ENCODE measurements at places on chromosomes 4 and X. TPM values are rescaled to one million over a fixed set of nuclear protein-coding genes. Genes with fewer than 3 reads are reported as not detected.

Gene GRK4
- total RNA-seq: 8.8 TPM

Gene GPR34
- total RNA-seq: 6.4 TPM

Gene UGT2A1
- not detected for total RNA-seq

Gene USP17L20
- not detected for total RNA-seq

Gene PDE5A
- total RNA-seq: 6.5 TPM

Gene GPC4
- 8.9 TPM for total RNA-seq

Gene NDNF
- total RNA-seq: 8.1 TPM

Gene GPR82
- total RNA-seq: 0.08 TPM

DNA sequence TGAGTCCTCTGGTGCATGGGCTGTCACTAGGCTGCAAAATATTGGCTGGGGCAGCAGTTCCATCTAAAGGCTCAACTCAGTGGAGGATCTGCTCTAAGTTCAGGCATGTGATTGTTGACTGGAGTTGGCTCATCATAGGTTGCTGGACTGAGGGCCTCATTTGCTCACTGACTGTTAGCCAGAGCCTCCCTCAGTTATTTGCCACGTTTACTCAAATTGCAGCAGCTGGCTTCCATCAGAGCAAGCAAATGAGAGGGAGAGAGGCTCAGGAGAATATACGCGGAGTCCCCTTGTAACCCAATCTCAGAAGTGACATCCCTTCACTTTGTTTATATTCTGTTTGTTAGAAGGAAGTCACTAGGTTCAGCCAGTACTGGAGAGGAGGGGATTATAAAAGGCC is 54.1 kb downstream of the BMP3 start:
- DNase-seq: no peak

GRCh38 chr4:907691-908425 is 24.3 kb downstream of the GAK start:
- DNase-seq: no peak

- DNase-seq: no peak
These were observed 85.5 kb downstream of the PSAPL1 start for GRCh38 chr4:7348946-7349900.

- DNase-seq: no peak
These were observed 91.3 kb downstream of the NHSL2 start for GRCh38 chrX:72001906-72002305.

- no peak for DNase-seq
These were observed 146.2 kb upstream of the SH3RF1 start for GRCh38 chr4:169416997-169417396.

GRCh38 chr4:177266506-177266905 is 43.2 kb upstream of the NEIL3 start:
- DNase-seq: no peak

DNA sequence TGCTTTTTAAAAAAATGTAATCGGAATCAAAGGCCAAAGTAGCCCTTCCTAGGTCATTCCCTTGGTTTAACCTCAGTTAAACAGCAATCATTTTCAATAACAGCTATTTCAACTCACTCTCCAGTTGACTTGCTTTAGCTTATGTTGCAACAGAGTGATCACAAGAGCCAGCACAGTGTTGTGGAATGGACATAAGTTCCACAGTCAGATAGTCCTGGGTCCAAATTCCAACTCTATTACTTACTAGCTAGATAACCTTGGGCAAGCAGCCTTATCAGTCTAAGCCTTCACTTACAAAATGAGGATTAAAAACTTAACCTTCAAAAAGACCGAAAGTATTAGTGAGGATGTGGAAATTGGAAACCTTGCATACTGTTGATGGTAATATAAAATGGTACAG is 9.2 kb upstream of the GPC3 start:
- no peak for DNase-seq

DNA sequence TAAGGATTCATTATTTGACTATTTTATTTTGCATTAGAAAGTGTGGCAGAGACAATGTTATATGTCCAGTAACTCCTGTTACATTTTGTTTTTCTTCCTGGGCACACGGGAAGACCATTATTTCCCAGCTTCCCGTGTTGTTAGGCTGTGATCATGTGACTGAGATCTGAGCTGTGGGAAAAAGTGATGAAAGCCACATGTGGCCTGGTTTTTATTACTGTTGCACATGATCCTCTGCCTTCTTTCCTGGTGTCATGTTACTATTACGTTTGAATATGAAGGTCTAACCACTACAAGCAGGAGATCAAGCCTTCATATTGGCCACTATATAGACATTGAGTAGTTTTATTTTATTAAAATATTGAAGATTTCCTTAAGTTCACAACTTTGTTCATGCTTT is 28.2 kb upstream of the MID1 start:
- DNase-seq: no peak

DNA sequence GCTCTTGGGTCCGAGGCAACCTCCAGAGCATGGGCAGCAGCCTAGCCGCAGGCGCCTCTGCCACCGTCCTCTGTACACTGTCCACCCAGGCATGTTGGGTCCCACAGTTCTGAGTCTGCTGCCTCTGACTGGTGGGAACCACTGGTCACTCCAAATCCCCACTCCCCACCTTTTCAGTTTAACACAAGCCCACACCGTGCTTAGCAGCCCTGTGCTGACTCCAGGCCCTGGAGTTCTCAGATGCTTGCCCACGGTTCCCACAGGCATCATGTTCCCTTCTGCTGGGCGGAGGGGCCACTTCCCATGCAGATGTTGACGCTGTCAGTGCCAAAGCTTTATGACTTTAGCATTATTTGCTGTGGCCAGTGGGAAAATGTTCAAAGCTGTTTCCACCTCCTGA is 104.5 kb downstream of the SCD5 start:
- no peak for DNase-seq

GRCh38 chr4:125225806-125226205 is 88.9 kb upstream of the FAT4 start:
- no peak for DNase-seq

DNA sequence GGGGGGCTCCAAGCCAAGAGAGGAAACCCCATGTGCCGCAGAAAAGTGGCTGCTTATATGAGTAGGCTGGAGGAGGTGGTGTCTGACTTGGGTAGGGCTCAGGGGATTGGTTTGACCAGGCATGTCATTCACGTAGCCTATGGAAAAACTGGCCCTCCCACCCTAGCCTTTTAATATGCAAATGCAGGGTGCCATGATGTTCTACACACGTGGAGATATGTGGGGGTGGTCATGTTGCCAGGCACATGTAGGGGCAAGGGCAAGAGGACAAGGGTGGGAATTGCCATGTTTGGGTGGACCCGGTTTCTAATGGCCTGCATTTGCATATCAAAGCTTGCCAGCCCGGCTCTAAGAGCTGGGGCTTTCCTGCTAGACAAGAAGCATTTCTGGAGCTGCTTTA is 86.9 kb upstream of the SHISA3 start:
- no peak for DNase-seq

GRCh38 chr4:20576861-20577260 is 123.4 kb upstream of the PACRGL start:
- DNase-seq: no peak

DNA sequence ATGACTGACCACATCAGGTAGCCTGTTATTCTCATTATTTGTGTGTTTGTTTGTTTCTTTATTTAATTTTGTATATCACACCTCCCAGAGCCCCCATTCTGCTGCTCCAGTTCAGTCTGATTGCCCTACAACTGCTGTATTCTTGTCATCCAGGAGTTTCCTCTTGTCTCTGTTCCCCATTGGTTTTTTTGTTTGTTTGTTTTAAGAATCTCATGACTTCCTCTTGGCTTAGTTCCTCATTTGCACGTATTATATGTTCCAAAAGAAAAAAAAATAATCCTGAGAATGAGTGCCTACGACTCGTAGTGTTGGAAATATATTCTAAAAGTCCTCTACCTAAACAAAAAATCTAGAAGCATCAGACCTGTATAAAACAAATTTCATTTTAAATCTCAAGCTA is 142.3 kb upstream of the SLIT2 start:
- DNase-seq: no peak

- DNase-seq: no peak
These were observed 15.3 kb downstream of the ADAMTS3 start for GRCh38 chr4:72553540-72554337.

DNA sequence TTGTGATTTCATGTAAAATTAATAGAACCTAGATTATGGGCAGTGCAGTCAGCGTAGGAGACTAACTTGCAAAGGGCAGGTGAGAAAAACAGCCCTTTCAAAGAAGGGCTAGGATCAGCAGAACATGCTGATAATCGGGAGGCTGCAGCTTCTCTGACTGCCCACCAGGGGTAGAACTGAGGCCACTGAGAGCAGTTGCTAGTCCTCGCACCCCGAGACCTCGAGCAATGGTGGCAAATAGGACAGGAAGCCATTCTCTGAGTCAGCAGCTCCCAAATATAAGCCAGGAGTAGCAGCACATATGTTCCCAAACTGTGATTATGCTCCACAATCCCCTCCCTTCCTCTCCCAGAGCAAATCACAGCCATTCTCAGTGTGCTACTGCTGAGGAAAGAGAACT is 186.5 kb downstream of the MSL3 start:
- DNase-seq: no peak

- no peak for DNase-seq
These were observed 253.3 kb upstream of the MAGEB2 start for GRCh38 chrX:29962061-29962460.

- DNase-seq: no peak
These were observed 73.5 kb downstream of the WDR19 start for GRCh38 chr4:39255871-39256270.

- no peak for DNase-seq
These were observed 148.8 kb downstream of the INPP4B start for GRCh38 chr4:142697320-142697719.

DNA sequence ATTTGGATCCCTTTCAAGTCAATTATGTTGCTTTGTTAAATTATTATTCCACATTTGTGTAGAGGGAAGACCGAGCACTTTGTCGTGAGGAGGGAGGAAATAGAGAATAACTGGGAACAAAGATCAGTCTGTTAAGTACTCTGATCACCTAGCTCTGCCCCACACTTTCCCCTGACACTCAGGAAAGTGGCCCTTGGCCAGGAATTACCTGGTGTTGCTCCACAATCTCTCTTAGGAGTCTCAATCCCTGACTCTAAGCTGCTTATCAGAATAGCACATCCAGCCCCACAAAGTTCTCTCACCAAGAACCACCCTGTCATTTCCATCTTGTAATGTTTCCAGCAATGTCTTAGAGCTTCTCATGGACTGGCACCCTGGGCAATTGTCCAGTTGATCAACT is 83.8 kb upstream of the BMPR1B start:
- no peak for DNase-seq

DNA sequence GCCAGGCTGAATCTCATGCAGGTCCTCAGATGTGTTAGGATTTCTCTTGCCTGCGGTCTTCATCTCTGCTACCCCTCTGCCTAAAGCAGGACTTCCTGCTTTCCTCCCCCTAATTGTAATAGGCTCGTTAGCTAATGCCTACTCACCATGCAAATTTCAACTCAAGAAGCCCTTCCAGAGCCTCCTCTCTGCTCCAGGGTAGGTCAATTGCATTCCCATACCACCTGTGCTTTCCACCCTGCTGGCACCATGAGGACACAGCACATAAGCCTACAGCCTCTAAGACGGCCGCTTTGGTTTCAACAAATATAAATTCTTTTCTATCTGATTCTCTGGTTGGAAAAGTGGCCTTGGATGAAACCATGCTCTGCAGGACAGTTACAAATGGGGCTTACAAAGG is 93.9 kb downstream of the QDPR start:
- no peak for DNase-seq

DNA sequence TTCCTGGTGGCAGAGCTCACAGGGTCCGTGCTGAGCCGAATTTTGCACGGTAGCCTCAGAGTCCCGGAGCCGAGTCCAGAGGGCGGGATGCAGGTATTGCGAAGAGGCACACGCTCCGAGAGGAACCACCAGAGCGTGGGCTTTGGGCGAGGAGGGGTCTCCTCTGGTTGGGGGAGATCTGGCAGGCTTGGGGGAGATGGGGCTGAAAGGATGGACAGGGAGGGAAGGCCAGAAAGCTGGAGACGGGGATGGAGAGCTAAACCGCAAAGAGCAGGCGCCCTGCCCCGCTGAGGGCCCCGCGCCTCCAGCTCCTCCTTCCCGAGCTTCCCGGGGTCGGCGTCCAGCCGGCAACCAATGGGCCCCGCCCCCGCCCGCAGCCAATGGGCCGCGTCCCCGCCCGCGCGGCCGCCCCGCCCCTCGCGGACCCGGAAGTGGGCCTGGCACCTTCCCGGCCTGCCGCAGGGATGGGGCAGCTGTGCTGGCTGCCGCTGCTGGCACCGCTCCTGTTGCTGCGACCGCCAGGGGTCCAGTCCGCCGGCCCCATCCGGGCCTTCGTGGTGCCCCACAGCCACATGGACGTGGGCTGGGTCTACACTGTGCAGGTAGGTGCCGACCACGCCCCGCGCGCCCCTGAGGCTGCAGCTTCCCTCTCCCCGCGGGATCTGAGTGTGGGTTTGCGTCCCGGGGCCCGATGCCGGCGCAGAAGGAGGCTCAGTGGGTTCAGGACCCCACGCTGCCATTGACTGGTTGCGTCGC is at the start of gene MAN2B2:
MAN2B2 (plus strand) TSS at position 443 of the 756 bp plus-strand sequence; CDS start at position 465, 22 bp downstream.
- DNase-seq: peak; percentile 94

DNA sequence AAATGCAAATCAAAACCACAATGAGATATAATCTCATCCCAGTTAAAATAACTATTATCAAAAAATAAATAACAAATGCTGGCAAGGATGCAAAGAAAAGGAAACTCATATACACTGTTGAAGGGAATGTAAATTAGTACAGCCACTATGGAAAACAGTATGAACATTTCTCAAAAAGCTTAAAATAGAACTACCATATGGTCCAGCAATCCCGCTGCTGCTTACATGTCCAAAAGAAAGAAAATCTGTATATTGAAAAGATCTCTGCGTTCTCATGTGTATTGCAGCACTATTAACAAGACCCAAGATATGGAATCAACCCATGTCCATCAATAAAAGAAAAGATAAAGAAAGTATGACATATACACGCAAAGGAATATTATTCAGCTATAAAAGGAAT is 3.0 kb upstream of the NAP1L2 start:
- DNase-seq: no peak

GRCh38 chrX:41350150-41350975 is 16.4 kb downstream of the DDX3X start:
- DNase-seq: no peak

- no peak for DNase-seq
These were observed 39.2 kb downstream of the MTHFD2L start for GRCh38 chr4:74197080-74197479.

DNA sequence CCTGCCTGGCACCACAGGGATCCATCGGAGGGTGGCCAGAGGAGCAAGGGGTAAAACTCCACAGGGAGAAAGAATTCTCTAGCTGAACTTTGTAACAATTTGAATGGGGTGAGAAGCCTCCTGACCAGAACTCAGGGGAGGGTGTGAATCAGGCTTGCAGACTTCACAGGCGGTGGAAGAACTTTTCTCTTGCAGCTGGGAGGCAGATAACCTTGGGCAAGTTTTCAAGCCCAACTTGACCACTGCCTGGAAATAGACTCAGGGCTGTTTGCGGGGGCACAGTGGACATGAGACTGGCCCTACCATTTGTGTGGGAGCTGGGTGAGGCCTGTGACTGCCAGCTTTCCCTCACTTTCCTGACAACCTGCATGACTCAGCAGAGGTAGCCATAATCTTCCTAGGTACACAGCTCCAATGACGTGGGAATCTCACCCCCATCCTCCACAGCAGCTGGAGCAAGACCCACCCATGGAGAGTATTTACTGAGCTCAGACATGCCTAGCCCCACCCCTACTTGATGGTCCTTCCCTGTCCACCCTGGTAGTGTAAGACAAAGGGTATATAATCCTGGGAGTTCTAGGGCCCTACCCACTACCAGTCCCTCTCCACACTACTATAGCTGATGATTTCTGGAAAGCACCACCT is 210.0 kb upstream of the AGTR2 start:
- DNase-seq: no peak

GRCh38 chr4:170589597-170590191 is 499.9 kb upstream of the AADAT start:
- no peak for DNase-seq

Measured in Right ventricle myocardium superior (tissue), 1 donor.